ENCODE measurements at places on chromosomes 7 and 10.

- no peak for DNase-seq
These were observed 160.3 kb upstream of the SEMA3A start for GRCh38 chr7:84354866-84355265.

DNA sequence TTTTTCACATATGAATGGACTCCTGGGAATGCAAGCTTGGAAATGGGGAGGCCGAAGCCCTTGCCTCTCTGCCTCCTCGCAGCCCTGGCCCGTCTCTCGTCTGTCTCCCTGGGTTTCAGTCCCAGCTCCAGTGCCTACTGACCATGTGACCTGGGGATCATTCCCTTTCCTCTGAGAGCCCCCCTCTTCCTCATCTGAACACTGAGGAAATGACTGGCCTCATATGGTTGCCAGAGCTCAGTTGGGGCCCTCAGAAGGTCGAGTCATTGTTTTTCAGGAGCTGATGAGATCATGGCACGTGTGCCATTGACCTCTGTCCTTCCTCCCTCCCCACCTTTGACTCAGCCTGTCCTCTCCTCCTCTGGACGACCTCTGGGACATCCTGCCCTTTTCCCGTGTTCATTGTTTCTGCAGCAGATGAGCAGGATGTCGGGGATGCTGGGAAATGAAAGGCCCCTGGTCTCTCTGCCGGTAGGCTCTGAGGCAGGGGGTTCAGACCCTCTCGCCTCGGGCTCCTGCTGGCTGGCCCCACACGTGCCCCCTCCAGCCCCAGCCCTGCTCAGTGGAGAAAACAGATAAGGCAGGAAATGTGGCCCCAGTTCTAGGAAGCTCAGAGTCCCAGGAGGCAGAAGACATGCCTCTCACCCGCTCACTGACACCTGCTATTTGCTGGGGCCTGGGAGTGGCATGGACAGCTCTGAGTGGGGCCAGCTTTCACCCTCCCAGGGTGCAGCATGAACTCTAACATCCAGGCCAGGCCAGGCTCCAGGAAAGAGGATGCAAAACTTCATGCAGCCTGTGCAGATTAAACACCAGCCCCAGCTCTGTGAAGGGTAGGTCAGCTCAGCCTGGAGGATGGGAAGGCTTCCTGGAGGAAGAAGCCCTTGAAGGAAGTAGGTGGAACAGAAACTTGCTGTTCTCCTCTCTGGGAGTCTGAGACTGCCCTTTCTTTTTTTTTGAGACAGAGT lies 8.3 kb upstream of the PPP1R35 start:
- DNase-seq = no peak

GRCh38 chr7:151678227-151678604 lies 158.5 kb upstream of the RHEB start:
- no peak for DNase-seq

DNA sequence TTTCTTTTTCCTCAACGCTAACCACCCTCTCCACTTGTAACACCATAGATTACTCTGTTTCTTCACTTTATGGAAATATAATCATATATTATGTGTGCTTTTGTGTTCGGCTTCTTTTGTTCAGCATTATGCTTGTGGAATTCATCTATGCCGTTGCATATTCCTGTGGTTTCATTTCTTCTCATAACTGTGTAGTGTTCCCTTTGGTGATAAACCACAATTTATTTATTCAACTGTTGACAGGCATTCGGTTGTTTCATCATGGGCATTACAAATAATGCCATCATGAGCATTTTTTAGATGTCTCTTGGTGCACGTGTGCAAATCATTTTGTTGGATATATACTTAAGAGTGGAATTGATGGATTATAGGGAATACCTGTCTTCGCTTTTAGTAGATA lies 12.1 kb downstream of the AVL9 start:
- DNase-seq = no peak

All from germinal center (tissue), 1 donor.